ENCODE measurements at places on chromosomes 5 and 9. TPM values are rescaled to one million over a fixed set of nuclear protein-coding genes. Genes with fewer than 3 reads are reported as not detected.
A peak's percentile ranks its signal among the peaks of the same experiment; 100 is the strongest.

CDH9 gene
- not detected for total RNA-seq

CDKN2B-AS1 gene
- total RNA-seq = 2.6 TPM

GRCh38 chr9:14303521-14303920 lies 10.4 kb downstream of the NFIB start:
- DNase-seq = no peak
- H3K27ac ChIP-seq = no peak overlapping the region
- H3K4me1 ChIP-seq = no peaks in the 10 kb centered on the region
- no peaks in the 10 kb centered on the region for H3K27me3 ChIP-seq

GRCh38 chr5:133780619-133781280 lies 168.4 kb upstream of the FSTL4 start:
- 0 out of 2 replicates have a peak, but pooled peaks cover 8% of the 10 kb centered on the region for H3K27me3 ChIP-seq
- no peaks in the 10 kb centered on the region for H3K36me3 ChIP-seq
- DNase-seq = no peak
- H3K4me3 ChIP-seq = no peak overlapping the region
- no peaks in the 10 kb centered on the region for H3K4me1 ChIP-seq

GRCh38 chr5:157575381-157576020 lies at the start of gene ADAM19:
ADAM19 (minus strand) TSS chr5:157575775; CDS start chr5:157575696, 79 bp downstream.
- H3K4me1 ChIP-seq = peaks cover 68% of the 10 kb centered on the region
- H3K27ac ChIP-seq = peak within 1 kb of the TSS; percentile 71
- peak; percentile 90 for DNase-seq
- peaks cover 22% of the 10 kb centered on the region for H3K36me3 ChIP-seq
- peak within 1 kb of the TSS; percentile 93 for H3K4me3 ChIP-seq

DNA sequence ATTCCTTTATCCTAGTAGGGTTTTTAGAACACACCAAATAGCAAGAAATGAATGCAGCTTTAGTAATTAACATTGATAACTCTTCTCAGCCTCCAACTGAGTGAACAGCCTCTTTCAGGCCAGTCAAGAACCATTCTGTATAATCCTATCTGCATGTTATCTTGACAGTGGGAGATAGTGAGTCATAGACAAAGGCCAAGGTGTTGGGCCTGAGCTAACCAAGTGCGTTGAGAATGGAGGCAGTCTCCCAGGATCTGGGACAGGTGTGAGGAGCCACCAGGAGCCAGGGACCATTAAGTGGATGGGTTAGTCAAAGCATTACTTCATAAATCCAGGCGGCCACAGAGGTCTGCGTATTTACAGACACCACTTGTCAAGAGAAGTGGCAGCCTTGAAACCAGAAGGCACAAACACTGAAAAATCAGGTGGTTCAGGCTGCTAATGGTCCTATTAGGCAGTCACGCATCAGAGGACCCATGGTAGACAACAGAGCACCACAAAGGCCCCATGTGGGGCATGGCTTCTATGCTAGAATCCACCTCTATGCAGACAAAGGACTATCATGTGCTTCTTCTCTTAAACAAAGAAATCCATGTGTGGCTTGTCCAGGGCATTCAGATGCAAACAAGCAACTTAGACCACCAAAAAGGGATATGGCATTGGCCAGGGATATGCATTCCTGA lies 409.7 kb upstream of the PIK3R1 start:
- H3K27ac ChIP-seq = no peak overlapping the region
- no peak overlapping the region for H3K4me3 ChIP-seq
- no peaks in the 10 kb centered on the region for H3K27me3 ChIP-seq
- H3K4me1 ChIP-seq = no peaks in the 10 kb centered on the region
- no peaks in the 10 kb centered on the region for H3K36me3 ChIP-seq

DNA sequence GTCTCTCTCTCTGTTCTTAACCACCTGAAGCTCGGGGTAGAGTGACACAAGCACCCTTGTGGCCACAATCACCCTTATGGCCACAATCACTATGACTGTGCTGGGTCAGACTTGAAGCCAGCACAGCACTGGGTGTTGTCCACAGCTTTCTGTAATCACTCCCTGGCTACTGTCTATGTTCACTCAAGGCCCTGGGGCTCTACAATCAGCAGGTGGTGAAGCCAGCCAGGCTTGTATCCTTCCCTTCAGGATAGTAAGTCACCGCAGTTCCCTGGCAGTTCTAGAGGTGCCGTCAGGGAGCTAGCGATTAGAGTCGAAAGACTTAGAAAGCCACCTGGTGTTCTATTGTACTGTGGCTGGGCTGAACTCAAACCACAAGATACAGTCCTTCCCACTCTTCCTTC lies 44.2 kb downstream of the GDA start:
- no peaks in the 10 kb centered on the region for H3K27me3 ChIP-seq
- H3K4me1 ChIP-seq = no peaks in the 10 kb centered on the region
- no peak overlapping the region for H3K27ac ChIP-seq
